ENCODE measurements at places on chromosomes 5 and 9. TPM values are rescaled to one million over a fixed set of nuclear protein-coding genes. Genes with fewer than 3 reads are reported as not detected.

The PLEKHG4B gene
- total RNA-seq, result 2.7 TPM

GRCh38 chr5:161258438-161258837 is 288.1 kb downstream of the GABRB2 start:
- no peak for DNase-seq

DNA sequence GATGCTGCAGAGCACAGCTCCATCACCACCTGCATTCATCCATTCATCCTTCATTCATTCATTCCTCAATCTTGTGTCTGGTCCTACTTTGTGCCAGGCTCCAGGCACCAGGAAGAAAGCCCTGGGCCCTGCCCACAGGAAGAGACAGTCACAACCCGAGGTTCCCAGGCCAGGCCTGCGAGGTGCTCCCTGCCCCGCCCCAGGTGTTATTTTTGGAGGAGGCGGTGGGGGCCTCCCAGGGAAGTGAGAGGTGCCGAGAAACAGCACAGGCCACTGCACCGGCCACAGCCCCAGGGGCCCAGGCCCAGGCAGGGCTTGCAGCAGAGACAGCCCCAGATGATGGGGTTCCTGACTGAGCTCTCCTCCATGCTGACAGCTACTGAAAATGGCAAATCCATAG is 33.4 kb downstream of the VAV2 start:
- DNase-seq, result peak; percentile 24

- no peak for DNase-seq
Measured at GRCh38 chr5:61076626-61077025, 85.6 kb downstream of the SMIM15 start.

GRCh38 chr9:31587146-31587545 is 797.3 kb upstream of the ACO1 start:
- no peak for DNase-seq

Data from lower lobe of right lung (tissue), 2 donors.